ENCODE measurements at places on chromosomes 7 and 10. TPM values are rescaled to one million over a fixed set of nuclear protein-coding genes. Genes with fewer than 3 reads are reported as not detected.

The COL26A1 gene
- not detected for total RNA-seq

The MYO3A gene
- total RNA-seq: 5.0 TPM

The THAP5 gene
- total RNA-seq: 9.1 TPM

The CABCOCO1 gene
- 0.86 TPM for total RNA-seq

The SEMA3D gene
- total RNA-seq: 0.35 TPM

The PAPOLB gene
- total RNA-seq: not detected

The FZD1 gene
- 5.9 TPM for total RNA-seq

The RP9 gene
- total RNA-seq: 9.5 TPM

The ERVW-1 gene
- not detected for total RNA-seq

The DBF4 gene
- total RNA-seq: 60.5 TPM

The TMEM139 gene
- 14.5 TPM for total RNA-seq

The COG5 gene
- 31.4 TPM for total RNA-seq

The PON2 gene
- 147 TPM for total RNA-seq

The TBX20 gene
- total RNA-seq: 1.8 TPM

The AKR1C1 gene
- 1.6 TPM for total RNA-seq

The PITX3 gene
- 2.7 TPM for total RNA-seq

The CLDN4 gene
- total RNA-seq: 277 TPM

The COA1 gene
- 74.7 TPM for total RNA-seq

The TLX1 gene
- total RNA-seq: not detected

The TMEM273 gene
- total RNA-seq: not detected

The METTL27 gene
- 8.4 TPM for total RNA-seq

The UTF1 gene
- total RNA-seq: not detected

The LIPN gene
- not detected for total RNA-seq

The SPDYE8 gene
- total RNA-seq: not detected

The MPP7 gene
- 3.1 TPM for total RNA-seq

The ITIH2 gene
- not detected for total RNA-seq

The GSAP gene
- 3.0 TPM for total RNA-seq

The GSDME gene
- 42.8 TPM for total RNA-seq

The NME8 gene
- not detected for total RNA-seq

The LRGUK gene
- total RNA-seq: 0.06 TPM

Data from epithelial cell of proximal tubule (primary cell).